ENCODE measurements at places on chromosomes 6 and 20.

- DNase-seq = no peak
Measured at GRCh38 chr6:170374571-170375444, 68.2 kb downstream of the FAM120B start.

GRCh38 chr6:38149531-38149930 lies 330.0 kb downstream of the ZFAND3 start:
- DNase-seq = no peak

DNA sequence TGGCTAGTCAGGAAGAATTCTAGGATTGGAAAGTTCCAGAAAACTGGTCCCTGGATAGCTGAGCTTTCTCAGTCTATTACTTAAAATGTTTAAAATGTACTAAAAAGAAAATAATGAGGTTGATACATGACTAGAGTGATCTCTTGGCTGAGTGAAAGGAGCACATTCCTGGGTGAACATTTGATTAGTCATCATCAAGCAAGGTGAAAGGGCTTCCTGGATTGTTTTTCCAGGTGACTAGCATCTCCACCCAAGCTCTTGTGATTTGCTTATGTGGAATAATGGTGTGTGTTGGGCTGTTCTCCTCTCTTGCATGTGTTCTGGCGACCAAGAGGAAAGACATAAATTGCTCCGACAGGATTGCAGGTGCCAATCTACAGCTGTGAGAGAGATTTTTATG lies 42.9 kb downstream of the PKIB start:
- DNase-seq = no peak

DNA sequence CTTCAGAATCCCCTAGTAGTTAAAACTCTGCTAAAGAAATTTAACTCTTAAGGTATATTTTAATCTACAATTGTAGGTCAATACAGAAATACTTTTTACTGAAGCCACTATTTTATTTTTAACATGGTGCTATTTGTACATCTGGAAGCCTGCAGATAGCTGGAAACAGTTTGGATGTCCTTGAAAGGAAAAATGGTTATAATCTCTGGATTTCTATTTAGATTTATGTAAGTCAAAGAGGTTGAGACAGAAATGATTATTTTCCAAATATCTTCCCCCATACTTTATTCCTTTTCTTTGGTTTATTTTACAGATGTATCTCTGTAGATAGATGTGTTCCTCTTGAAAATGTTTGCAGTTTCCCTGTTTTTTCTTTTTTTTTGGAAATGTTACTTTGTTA lies 1002.2 kb downstream of the KIF16B start:
- no peak for DNase-seq

DNA sequence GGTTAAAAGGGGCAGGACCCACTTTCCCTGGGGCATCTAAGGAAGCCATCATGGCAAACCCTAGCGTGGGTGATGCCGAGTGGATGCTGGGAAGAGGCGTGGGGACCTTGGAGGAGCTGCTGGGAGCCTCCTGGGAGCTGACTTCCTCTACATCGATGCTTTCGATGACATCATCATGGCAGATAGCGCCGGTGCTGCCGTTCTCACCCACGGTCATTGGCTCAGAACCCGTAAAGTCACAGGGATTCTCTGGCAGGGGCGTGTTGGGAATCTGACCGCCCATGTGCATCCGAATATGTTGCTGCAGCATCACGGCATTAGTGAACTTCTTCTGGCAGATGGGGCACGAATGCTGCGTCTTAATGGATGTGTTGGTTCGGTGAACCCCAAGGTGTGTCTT lies 12.1 kb downstream of the SALL4 start:
- no peak for DNase-seq

DNA sequence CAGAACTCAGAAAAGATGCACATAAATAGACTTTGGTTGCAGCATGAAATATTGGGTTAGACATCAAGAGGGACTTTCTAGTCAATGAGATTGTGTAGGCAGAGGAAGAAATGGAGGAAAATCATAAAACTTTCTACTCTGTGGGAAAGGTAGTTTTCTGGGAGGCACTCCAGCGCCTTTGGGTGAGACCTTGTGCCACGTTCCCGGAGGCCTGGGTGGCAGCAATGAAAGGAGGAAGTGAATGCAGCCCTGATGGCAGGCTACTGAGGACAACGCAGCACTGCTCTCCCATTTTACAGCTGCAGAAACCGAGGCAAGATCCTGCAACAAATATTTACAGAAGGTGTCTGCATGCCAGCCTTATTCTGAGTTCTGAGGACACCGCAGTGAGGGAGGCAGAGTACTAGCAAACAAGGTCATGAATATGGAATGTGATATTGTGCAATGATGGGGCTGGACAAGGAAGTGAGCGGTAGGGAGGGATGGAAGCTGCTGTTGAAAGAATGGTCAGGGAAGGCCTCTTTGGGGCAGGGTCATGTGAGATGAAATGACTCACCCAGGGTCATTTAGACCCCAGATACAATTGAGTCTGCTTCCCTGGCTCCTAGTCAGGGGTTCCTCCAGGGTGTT lies 159.1 kb downstream of the TFAP2C start:
- no peak for DNase-seq
